ENCODE measurements at places on chromosomes 5 and 9. TPM values are rescaled to one million over a fixed set of nuclear protein-coding genes. Genes with fewer than 3 reads are reported as not detected.

DNA sequence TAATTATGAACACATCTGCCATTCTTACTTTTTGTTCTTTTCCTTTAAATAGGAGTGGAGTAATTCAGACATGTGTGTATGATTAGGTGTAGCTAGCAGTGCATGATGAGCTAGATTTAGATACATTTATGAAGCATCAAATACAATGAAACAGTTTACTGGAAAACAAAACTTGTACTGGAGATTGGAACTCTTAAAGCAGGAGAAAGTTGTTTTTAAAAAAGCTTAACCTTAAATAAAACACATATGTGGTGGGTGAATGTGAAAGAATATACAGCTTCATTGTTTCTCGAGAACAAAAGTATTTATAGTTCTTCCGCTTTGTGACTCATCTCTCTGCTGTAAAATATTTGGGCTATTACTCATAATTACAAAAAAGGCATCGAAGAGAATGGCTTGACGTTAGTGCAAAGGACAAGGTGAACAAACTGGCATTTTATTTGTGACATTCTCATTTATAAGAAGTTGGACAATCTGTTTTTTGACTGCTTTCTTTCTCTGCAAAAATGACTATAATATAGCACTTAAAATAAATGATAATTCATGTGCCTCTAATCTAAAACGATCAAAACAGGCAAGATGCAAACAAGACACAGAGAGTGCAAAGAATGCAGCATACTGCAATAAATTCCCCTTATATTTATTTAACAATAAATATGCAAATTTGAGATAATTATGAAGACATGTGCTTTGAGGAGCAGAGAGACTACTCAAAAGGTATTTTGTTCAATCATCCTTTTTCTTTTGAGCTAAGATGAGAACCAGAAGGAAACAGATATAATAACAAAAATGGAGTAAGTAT lies 478.8 kb downstream of the CETN3 start:
- H3K36me3 ChIP-seq: no peaks in the 10 kb centered on the region
- DNase-seq: no peak
- peak overlapping the region; percentile 67 for H3K27ac ChIP-seq
- no peak overlapping the region for H3K4me3 ChIP-seq
- no peaks in the 10 kb centered on the region for H3K27me3 ChIP-seq

DNA sequence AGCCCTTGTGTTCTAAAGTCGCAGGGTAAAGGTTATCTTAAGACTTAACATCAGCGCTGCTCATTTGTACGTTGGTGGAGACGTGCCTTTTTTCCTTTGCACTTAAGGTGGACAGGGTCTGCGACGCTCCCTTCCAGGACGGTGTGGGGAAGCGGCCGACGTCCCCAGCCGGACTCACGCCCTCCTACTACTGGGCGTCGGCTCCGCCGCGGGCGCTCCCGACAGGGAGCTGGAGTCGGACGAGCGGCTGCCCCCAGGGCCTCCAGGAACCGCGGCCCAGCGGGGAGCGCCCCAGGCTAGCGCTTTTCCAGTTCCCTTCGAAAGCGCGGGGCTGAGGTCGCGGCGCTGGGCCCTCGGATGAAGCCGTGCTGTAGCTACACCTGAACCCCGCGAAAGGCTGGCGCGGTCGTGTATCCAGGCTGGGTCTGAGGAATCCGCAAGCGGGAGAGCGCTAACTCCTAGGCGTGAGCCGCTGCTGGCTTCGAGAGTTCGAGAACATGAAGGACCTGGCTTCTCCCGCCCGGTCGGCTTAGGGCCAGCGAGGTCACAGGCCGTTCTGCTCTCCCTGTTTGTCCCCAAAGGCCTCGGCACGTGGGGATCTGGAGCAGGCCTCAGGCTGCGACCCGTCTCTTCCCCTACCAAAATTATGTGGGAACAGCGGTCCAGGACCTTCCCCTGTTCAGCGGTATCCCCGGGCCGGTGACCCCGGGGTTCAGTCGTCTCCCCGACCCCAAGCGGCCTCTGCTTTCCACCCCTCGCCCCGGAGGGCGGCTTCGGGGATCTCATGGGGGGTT lies 3.8 kb upstream of the DMRT3 start:
- no peaks in the 10 kb centered on the region for H3K36me3 ChIP-seq
- peaks cover 51% of the 10 kb centered on the region for H3K4me1 ChIP-seq
- H3K4me3 ChIP-seq: peak overlapping the region; percentile 20
- DNase-seq: no peak

GRCh38 chr9:90044710-90045151 lies 439.9 kb downstream of the GADD45G start:
- H3K4me1 ChIP-seq: no peaks in the 10 kb centered on the region
- no peak overlapping the region for H3K27ac ChIP-seq
- no peaks in the 10 kb centered on the region for H3K36me3 ChIP-seq
- DNase-seq: no peak

DNA sequence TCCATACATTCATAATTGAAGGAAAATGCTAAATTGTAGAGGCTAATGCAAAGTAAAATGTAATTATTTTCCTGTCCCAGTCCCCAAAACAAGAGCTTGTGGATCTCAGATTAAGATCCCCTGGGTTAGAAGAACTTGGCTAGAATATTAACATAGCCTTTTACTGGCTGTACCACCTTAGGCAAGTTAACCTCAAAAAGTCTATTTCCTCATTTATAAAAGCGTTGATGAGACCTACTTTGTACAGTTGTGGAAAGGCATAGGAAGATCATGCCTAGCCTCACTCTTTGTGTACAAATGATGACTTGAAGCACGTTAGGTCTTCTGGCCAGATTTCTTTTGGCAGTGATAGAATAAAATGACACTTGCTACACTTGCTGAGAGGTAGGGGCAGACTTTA lies 97.2 kb downstream of the F2RL2 start:
- H3K4me1 ChIP-seq: no peaks in the 10 kb centered on the region
- DNase-seq: no peak
- no peaks in the 10 kb centered on the region for H3K36me3 ChIP-seq
- no peak overlapping the region for H3K27ac ChIP-seq
- no peaks in the 10 kb centered on the region for H3K27me3 ChIP-seq
- no peak overlapping the region for H3K4me3 ChIP-seq

GRCh38 chr5:74639807-74640449 lies 600 bp downstream of the ENC1 start:
- no peaks in the 10 kb centered on the region for H3K27me3 ChIP-seq
- H3K36me3 ChIP-seq: no peaks in the 10 kb centered on the region
- peaks cover 43% of the 10 kb centered on the region for H3K4me1 ChIP-seq
- peak overlapping the region; percentile 47 for H3K4me3 ChIP-seq
- H3K27ac ChIP-seq: peak overlapping the region; percentile 81

DNA sequence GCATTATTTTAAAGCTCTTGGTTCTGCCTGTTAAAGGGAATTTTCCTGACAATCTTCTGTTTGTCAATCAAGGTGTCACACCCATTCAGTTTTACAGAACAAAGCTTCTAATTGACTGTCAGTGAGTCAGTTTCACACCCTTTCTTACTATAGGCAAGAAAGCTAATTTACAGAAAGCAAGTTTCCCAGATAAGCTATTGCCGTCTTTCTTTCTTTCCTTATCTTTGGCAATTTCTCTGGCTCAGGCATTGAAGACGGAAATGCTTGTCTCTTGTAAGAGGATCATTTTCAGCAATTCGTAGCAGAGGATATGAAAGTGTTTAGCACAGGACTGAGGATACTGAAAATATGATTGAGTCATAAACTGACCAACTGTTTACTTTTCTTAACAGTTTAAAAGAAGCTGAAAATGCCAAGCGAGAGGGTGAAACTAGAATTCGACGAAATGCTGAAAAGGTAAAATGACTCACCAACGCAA lies 27.0 kb downstream of the SPINK5 start:
- no peaks in the 10 kb centered on the region for H3K36me3 ChIP-seq
- H3K27ac ChIP-seq: no peak overlapping the region
- no peak for DNase-seq
- H3K4me1 ChIP-seq: no peaks in the 10 kb centered on the region
- H3K4me3 ChIP-seq: no peak overlapping the region
- no peaks in the 10 kb centered on the region for H3K27me3 ChIP-seq

GRCh38 chr5:134022333-134022732 lies 17.6 kb upstream of the VDAC1 start:
- DNase-seq: no peak
- H3K4me1 ChIP-seq: peaks cover 12% of the 10 kb centered on the region
- no peak overlapping the region for H3K4me3 ChIP-seq
- no peak overlapping the region for H3K27ac ChIP-seq
- no peaks in the 10 kb centered on the region for H3K27me3 ChIP-seq
- H3K36me3 ChIP-seq: no peaks in the 10 kb centered on the region

The PLAC8L1 gene
- total RNA-seq: not detected

The FSD1L gene
- total RNA-seq: 1.6 TPM

The IFNA21 gene
- total RNA-seq: not detected

All from right atrium auricular region (tissue), 2 donors.